ENCODE measurements at places on chromosomes 4 and X. TPM values are rescaled to one million over a fixed set of nuclear protein-coding genes. Genes with fewer than 3 reads are reported as not detected.

The SSX4B gene
- not detected for total RNA-seq

The GAGE12E gene
- not detected for total RNA-seq

The SASH3 gene
- total RNA-seq = 1.5 TPM

The AKAP4 gene
- total RNA-seq = 0.10 TPM

The PLAC1 gene
- total RNA-seq = 1.4 TPM

The COPS4 gene
- total RNA-seq = 94.3 TPM

The F8A2 gene
- total RNA-seq = not detected

The KCTD8 gene
- 0.41 TPM for total RNA-seq

The SOWAHD gene
- total RNA-seq = 0.31 TPM

The CCNA2 gene
- total RNA-seq = 26.6 TPM

The USP27X gene
- total RNA-seq = 2.3 TPM

The PKD2 gene
- total RNA-seq = 51.2 TPM

The CYBB gene
- 9.3 TPM for total RNA-seq

The RPS3A gene
- 4,257 TPM for total RNA-seq

The GK gene
- 8.6 TPM for total RNA-seq

The BANK1 gene
- 1.1 TPM for total RNA-seq

The CD40LG gene
- total RNA-seq = not detected

The COL25A1 gene
- 14.1 TPM for total RNA-seq
